ENCODE measurements at places on chromosomes 3 and 15. TPM values are rescaled to one million over a fixed set of nuclear protein-coding genes. Genes with fewer than 3 reads are reported as not detected.

GRCh38 chr3:172177046-172177445, 137.7 kb downstream of the FNDC3B start:
- DNase-seq, result peak; percentile 58

The ELL3 gene
- 1.5 TPM for total RNA-seq

DNA sequence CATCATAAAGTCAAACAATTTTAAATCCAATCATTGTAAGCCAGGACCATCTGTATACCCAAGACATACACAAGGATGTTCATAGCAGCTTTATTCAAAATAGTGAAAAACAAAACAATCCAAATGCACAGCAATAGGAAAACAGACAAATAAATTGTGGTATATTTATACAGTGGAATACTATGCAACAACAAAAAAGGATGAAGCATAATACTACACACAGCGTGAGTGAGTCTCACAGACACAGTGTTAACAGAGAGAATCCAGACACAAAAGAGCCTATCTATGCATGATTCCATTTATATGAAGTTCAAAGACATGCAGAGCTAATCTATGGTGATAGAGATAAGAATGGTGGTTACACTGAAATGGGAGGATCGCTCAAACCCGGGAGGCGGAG, 5.6 kb upstream of the MUC20 start:
- no peak for DNase-seq

DNA sequence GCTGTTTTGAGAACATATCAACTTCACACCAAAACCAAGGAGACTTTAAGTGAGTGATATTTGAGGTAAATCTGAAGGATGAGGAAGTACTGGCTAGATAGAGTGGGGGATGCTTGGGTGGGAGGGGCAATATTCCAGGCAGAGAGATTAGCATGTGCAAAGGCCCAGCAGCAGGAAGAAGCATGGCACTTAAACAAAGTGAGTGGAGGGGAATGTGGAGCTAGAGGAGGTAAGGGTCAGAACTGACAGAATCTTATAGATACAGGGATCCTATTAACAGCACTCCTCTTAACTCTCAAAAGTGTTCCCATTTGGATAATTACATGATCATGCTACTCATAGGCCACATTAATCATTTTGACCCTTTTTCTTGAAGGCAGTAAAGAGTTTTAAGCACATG, 41.4 kb upstream of the SPRED1 start:
- no peak for DNase-seq

DNA sequence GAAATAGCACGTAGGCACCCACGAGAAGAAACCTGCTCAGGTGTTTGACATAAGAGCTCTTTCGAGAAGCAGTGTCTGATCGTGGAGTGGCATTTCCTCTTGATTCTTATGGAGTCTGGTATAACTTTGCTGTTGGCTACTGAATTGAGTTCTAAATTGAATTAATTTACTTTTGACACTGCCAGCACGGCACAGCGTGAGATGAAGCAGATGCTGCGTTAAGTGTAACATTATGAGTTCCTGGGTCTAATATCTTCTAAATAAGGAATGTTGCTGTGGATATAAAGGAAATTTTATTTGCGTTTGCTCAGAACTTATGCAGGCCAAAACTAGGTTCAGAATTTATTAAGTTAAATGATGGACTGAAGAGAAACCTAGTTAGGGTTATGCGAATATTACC, 919.9 kb downstream of the TUSC7 start:
- no peak for DNase-seq

The MORC1 gene
- total RNA-seq, result not detected

DNA sequence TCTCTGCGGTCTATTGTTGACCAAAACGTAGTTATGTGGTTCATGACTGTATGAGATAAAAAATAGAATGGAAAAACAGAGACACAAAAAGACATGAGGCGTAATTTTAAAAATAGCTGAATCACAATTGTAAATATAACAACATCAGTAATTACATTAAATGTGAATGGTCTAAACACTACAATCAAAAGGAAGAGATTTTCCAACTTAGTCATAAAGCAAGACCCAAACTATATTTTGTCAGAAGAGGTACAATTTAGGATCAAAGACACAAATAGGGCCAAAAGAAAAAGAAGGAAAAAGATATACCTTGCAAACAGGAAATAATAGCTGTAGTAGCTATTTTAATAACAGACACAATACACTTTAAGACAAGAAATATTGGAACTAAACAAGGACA, 61.5 kb downstream of the LRRC28 start:
- DNase-seq, result no peak

The GABRG3 gene
- not detected for total RNA-seq

The RHOV gene
- not detected for total RNA-seq

GRCh38 chr3:53164911-53165310, 3.9 kb downstream of the PRKCD start:
- DNase-seq, result no peak

DNA sequence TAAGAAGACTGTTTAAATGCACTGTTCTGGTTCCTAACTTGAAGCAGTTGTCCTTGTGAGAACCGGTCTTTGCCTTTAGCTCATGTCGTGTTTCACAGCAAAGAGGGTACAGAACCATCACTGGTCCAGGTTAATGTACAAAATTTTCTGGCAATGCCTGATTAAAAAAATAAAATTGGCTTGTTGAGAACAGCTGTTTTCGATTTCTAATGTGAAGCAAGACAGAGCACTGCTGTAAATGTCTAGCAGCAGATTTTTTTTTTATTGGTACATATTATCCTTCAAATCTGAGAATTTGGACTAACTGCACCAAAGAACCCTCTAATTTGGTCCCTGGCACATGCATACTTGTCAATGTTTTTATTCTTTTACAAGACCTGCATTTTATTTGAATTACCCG, 103.3 kb downstream of the STT3B start:
- no peak for DNase-seq

DNA sequence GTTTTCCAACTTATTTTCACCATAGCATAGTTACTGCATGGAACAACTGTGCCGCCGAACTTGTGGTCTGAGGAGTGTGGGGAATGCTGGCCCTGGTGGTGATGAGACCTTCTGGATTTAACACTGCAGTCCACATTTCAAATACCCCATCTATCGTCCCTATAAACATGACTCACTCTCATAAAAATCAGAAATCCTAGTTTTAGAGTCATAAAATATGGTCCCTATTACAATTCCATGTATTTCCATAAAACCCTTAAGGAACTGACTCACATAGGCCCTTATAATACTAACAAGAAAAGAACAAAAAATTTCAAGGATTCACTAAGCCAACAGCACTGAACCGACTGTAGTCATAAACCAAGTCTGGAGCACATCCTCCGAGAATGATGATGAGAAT, 147.2 kb downstream of the FOXP1 start:
- DNase-seq, result no peak

Measured in lung microvascular endothelial cell (primary cell).